ENCODE measurements at places on chromosomes 11 and 22.

DNA sequence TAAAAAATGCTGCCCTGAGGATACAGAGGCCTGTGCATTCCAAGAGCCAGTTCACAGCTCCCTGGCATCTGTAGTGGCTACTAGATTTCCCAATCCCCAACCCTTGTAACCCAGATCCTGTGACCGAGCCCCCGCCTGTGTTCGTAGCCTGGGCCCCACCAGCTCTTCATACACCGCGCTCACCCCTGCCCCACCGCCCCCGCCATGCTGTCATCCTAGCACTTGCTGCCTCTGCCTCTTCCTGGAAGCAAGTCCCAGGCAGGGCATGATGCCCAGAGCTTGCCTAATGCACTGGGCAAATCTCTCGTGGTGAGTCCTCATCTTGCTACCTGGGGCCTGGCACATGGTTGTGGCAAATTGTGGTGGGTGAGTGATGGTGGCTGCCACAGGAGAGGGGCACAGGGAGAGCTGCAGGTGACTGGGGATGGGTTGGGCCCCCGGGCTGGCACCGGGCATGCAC, 7.1 kb downstream of the MGAT3 start:
- no peak for DNase-seq

DNA sequence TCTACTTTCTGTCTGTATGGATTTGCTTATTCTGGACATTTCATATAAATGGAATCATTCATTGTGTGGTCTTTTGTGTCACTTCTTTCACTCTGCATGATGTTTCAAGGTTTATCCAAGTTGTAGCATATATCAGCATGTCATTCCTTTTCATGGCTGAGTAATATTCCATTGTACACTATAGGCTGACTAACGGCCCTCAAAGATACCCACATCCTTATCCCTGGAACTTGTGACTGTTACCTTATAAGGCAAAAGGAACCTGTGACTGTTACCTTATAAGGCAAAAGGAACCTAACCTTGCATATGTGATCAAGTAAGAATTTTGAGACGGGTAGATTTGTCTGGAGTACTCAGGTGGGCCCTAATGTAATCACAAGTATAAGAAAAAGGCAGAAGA, 111.8 kb downstream of the CSNK2A3 start:
- DNase-seq, result no peak

DNA sequence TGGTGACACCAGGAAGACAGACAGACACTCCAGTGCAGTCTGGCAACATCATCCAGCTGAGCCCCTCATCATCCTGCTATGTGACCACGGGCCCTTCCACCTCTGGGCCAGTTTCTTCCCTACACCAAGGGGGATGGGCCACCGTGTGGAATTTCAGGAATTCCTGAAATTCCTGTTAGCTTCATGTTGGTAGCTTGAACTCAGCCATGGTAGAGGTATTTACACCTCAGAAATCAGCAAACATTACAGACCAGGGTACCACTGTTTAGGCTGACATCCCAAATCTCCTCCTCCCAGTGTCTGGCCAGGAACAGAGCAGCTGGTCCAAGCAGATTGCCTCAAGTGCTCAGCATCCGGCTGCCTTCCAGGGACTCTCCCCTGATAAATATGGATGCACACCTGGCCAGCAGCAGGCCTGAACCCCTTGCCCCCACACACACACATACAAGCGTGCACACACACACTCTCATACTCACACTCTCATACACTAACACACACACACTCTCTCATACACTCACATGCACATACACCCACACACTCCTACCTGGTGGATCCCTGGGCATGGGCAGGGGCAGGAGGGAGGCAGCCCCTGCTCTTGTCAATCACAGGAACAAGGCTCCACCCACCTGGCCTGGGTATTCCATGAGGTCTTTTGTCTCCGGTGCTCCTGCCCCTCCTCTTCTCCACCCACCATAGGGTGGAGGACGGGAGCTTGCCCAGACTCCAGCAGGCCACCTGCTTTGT, 85.2 kb downstream of the BUD13 start:
- DNase-seq, result no peak

DNA sequence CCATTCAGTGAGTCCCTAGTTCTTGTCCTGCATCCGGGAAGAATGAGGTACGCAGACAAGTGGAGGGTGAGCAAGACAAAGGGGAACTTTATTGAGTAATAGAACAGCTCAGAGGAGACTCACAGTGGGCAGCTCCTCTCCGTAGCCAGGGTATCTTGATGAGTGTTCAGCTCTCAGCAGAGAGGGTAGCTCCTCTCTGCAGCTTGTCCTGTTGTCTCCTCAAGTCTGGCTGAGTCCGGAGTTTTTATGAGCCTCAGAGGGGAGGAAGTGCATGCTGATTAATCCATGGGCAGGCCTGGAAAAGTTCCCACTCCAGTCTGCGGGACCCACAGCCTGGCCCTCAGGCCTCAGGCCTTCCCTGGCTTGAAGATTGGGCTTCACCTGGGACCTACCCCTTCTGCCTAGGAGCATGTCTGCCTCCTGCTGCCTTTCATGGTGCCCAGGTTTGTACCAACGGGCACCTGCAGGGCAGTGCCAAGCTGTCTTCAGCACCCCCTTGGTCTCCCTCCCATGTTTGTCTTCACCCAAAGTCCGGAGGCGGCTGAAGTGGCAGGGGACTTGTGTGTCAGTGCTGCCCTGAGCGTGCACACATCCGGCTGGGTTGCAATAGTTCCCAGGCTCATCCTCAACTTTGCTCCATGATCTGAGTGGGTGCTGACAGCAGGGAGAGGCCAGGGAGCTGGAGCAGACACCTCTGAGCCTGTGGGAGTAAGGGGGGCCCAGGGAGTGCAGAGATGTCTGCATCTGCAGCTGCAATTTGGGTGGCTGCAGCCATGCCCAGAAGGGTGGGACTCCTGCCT, 134.2 kb downstream of the LDLRAD3 start:
- no peak for DNase-seq

GRCh38 chr11:19018901-19019300, 41.6 kb downstream of the MRGPRX2 start:
- no peak for DNase-seq

DNA sequence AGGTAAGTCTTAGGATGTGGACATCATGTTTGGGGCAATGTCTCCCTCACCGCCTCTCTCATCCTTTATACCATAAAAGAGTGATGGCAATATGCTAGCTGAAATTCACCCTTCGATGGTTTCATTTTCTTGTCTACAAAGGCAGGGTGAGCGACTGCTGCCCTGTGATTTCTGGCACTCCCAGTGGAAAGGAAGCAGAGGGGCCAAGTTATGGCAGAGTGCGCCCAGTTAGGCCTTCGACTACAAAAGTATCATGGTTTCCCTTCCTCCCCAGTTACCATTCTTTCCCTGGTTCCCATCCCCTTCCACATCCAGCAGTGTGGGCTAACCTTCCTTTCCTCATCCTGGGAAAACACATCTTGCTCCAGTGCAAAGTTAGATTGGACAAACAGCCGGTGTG, 43.8 kb downstream of the SNX19 start:
- no peak for DNase-seq

GRCh38 chr11:91869686-91870085, 354.9 kb upstream of the FAT3 start:
- no peak for DNase-seq

Data from GM19239 (cell line).